Stimulated activated CD4-positive, alpha-beta T cell treated with anti-CD3 and anti-CD28 coated beads, TNF-alpha, amount 100 ng/mL, for 4 hours (primary cell): ENCODE measurements at places on chromosomes 3 and 15.

DNA sequence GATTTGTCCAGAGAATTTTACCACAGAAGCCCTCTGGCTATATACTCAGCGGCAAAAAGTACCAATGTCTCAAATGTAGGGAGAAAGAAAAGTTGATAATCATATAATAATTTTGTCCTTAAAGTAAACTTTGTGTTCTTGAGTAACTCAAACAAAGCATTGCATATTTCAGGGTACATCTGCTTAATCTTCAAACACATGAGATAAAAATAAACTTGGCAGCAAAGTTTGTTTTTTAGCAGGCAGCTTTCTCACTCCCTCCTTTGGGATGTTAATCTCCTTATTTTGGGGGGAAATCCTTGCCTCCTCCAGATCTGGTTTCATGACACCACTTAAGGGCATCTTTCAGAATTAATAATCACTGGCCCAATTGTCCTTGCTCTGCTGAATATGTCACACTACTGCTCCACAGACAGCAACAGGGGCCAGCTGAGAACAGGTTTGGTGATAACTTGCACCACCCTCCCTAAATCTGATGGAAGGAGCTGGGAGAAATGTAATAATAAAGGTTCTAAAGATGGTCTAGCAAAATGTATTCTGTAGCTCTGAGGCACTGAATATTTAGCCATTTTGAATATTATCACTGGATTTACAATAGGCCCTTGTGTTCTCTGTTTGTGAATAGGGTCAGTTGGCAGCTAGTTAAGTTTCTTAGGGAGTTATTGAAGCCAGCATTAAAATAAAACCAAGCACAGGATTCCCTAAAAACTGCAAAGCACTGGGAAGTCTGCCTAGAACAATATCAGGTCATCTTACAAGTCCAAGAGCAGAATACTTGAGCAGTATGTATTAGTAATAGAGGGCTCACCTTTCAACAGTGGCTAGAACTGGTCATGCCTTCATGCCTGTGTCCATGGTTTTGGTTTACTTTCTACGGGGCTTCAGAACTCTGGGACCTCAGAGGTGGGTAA lies 79.2 kb downstream of the EFL1 start:
- DNase-seq, result no peak

- no peak for DNase-seq
Measured at GRCh38 chr3:4687167-4687566, 194.0 kb downstream of the ITPR1 start.

DNA sequence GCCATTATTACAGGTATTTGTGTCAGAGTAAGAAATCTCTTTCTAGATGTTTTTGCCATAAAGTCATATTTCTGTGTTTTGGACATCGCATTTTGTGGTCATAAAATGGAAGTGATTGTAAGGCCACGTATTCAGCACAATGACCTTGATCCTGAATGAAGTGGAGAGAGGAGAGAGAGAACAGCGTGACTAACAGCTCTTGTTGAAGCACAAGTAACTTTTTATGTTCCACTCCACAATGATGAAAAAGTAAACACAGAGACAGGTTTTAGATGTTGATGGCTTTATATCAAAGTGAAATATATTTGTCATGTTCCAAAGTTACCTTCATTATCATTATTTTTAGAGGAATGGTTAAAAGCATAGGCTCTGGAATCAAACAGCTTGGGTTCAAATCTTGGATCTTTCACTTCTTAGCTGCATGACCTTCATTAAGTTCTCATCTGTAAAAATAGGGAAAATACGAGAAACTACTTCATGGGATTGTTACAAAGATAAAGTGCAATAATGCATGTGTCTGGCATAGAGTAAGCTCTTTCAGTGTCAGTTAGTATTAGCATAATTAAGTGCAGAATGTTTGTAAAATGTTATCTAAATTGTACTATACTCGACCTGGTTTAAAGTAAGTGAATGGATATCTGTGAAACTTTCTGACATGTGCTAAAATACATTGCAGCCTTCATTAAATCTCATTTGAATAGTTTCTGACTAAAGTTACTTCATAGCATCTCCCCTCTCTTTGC lies 341.5 kb upstream of the DNAJC19 start:
- DNase-seq, result no peak

- DNase-seq, result no peak
Measured at GRCh38 chr15:45182996-45183395, 4.8 kb downstream of the SHF start.

DNA sequence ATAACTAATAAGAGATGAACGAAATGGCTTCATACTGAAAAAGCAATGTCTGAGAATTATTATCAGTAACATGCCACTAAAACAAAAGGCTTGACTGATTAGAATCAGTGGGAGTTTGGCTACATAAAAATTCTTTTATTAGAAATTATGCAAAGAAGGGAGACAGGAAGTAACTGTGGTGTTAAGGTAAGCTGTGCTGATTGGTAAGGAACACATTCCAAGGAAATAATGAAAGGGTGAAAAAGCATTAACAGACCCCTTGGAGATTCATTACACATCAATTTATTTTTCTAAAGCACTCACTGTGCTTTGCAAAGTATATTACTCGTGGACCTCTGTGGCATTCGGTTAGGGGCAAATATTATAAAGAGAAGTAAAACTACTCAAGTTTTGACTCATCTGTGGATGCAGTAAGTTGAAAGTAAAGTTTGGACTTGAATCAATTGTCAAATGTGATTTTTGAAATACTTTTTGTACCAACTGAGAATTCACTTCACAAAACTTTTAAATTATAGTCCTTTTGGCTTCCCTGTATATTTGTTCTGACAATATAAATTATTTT lies 176.1 kb upstream of the ZPLD1 start:
- no peak for DNase-seq

- no peak for DNase-seq
Measured at GRCh38 chr15:34335176-34336032, 2.2 kb downstream of the SLC12A6 start.

DNA sequence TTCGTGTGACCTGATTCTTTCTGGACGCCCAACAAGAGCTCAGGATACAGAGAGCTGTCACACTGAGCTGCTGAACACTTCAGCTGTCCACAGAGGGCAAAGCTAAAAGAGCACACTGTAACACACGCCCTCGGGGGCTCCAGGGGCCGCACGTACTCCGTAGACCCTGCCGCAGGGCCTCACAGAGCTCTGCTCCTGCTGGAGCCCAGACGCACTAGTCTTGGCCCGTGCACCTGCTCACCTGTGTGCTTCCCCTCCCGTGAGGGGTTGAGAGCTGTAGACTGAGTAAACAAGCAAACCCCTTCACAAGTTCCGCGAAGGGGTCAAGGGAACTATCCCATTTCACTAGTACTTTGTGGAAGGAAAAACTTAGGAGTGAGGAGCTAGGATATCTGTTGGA lies 30.7 kb upstream of the TUSC7 start:
- no peak for DNase-seq

DNA sequence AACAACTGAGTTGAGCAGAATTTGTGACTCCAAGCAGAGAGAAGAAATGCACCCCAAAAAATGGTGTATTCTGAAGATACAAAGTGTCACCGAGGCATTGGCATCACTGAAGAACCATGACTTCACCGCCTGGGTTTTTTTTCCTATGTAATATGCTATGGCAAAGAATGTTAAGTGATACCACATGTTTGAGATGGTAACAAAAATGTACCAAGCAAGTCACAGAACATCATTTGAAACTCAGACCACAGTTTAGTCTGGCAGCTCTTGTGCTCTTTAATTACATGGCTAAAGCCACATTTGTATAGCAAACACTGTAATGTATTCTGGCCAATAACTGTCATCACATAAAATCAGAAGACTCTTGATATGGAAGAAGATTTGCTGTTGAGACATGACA lies 323.5 kb downstream of the ULK4 start:
- no peak for DNase-seq
